ENCODE measurements at places on chromosomes 2 and 18. TPM values are rescaled to one million over a fixed set of nuclear protein-coding genes. Genes with fewer than 3 reads are reported as not detected.

DNA sequence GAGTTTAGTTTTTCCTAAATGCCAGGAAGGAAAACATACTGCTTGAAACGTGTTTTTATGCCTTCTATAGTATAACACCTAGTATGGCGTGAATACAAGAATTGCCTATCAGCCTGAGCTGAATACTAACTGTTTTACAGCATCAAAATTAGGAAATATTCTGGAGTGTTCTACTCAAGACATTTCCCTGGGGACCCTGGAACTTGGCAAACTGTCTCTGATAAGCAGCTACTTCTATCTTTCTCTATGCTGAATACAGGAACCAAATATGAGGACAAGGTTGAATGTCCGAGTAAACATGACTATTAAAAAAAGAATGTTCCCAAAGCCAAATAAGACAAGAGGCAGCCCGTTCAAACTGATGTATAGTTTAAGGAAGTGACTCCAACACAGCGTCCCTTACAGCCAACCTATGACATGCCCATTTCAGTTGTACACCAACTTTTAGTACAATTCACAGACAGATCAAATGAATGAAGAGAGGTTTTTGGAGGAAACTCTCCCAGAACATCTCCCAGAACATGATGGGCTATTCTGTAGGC is 951.3 kb upstream of the ACVR2A start:
- no peak for DNase-seq

GRCh38 chr2:232382331-232383225 is 4.0 kb downstream of the ALPP start:
- DNase-seq = no peak

DNA sequence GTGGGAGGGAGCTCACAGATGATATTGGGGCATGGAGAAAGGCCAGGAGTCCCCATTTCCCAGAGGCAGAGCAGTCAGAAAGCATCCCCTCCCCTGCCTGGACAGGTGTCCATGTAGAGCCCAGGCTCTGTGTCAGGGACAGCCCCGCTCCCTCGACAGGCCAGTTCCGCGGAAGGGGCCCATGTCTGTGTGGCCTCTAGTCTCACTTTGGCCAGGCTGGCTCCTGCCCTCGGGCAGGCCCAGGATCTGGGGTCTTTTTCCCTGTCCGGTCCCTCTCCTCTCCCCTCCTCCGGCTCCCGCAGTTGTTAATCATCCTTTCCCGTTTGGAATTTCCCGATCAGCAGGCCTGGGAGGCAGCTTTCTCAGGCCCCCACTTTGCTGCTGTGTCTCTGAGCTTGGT is 20.4 kb upstream of the PDIA6 start:
- no peak for DNase-seq

DNA sequence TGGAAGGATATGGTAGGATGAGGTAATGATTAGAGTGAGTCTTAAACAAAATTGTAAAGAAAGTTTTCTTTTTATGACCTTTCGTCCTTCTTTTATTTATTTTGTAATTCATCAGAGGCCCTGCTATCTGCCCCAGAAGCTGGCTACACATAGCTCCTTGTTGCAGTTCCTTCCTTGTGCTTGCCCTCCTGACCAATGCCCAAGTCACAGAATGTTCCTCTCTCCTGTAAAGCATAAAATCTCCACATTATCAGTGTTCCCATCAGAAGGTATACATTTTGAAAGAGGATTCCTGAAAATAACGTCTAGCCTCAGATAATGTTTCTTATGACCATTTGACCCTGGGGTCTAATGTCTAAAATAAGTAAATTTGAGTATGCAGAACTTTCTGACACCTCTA is 78.3 kb downstream of the RND3 start:
- DNase-seq = no peak

DNA sequence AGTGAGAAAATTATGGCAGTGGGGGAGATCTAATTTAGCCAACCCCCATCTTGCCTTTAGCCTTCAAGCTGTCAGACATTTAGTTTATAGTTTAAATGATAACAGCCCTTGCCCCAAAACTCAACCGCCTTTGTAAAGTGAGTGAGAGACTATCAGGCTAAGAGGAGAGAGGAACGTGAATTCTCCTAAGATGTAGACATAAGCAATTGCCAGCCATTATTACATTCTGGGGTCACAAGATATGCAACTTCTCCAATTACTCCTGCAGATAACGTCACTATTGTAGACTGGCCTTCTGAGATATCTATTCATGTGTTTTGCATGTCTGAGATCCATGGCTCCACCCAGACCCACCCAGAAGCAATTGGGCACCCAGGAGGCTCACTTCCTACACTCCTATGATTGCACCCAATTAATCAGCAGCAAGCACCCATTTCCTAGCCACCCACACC is 307.3 kb downstream of the NBAS start:
- DNase-seq = no peak

Gene HOXD1
- total RNA-seq = not detected

Measured in sigmoid colon (tissue), 7 donors.